Heart left ventricle (tissue), 16 donors: ENCODE measurements at places on chromosomes 13 and 19. TPM values are rescaled to one million over a fixed set of nuclear protein-coding genes. Genes with fewer than 3 reads are reported as not detected.
A peak's percentile ranks its signal among the peaks of the same experiment; 100 is the strongest.

GRCh38 chr19:19361075-19361594 is 40.5 kb downstream of the MAU2 start:
- no peaks in the 10 kb centered on the region for H3K27me3 ChIP-seq
- H3K4me3 ChIP-seq, result no peak overlapping the region
- peaks cover 16% of the 10 kb centered on the region for H3K36me3 ChIP-seq
- peaks cover 16% of the 10 kb centered on the region for H3K4me1 ChIP-seq

- no peaks in the 10 kb centered on the region for H3K4me1 ChIP-seq
- no peak overlapping the region for H3K27ac ChIP-seq
- H3K4me3 ChIP-seq, result no peak overlapping the region
- no peak for DNase-seq
- H3K27me3 ChIP-seq, result peaks cover 13% of the 10 kb centered on the region
Observed at GRCh38 chr19:8084152-8084551, 31.6 kb downstream of the CCL25 start.

DNA sequence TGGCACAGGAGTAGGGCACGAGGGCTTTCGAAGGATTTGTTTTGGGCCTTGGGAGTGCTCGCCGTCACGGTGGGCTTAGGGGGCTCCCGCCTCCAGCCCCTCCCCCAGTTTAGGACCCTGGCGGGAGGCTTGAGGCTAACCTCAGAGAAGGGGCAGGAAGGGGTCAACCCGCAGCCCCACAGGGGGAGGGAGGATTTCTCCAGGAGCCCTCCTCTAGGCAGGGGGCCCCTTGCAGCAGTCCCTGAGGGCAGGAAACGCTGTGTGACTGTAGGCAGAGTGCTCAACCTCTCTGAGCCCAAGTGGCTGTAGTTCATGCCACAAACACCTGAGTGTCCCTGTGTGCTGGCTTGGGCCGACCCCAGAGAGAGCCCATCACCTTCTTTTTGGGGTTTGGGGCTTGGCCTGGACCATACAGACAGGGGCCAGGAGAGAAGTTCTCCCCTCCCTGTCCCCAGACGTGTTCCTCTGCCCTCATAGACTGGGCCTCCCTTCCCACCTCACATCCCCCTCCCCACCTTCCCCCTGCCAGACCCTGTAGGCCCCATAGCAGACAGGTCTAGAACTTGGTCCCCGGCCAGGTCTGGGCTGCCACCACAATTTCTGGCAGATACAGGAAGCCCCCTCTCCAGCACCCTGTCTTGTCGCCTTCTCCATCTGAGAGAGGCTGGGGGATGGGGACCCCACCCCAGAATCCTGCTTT is 8.1 kb downstream of the ISYNA1 start:
- peaks cover 72% of the 10 kb centered on the region for H3K4me1 ChIP-seq
- H3K4me3 ChIP-seq, result peak overlapping the region; percentile 58
- peak overlapping the region; percentile 68 for H3K27ac ChIP-seq
- no peak for DNase-seq

GRCh38 chr13:33134213-33134612 is 118.0 kb downstream of the KL start:
- H3K27me3 ChIP-seq, result no peaks in the 10 kb centered on the region
- H3K27ac ChIP-seq, result no peak overlapping the region
- DNase-seq, result no peak
- peaks cover 30% of the 10 kb centered on the region for H3K4me1 ChIP-seq

DNA sequence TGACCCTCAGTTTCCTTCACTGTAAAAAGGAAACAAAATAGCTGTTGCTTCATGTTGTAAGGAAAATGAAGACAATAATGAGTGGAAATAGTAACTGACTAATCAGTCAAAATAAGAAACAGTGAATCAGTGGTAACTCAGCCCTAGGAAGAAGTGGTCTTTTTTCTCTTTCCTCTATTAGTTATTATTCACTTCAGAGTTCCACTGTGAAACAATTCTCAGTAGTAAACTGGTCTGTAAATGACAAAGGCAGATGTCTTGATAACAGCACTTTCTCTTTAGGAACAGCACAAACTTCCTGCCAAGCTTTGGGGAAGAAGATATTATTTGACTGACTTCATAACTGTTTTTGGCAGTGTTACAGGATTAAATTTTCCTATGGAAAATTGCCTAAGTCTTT is 600.5 kb upstream of the KLHL1 start:
- no peak overlapping the region for H3K27ac ChIP-seq
- H3K36me3 ChIP-seq, result no peaks in the 10 kb centered on the region
- no peaks in the 10 kb centered on the region for H3K27me3 ChIP-seq
- DNase-seq, result no peak

GRCh38 chr13:71677124-71677523 is 189.9 kb downstream of the DACH1 start:
- H3K36me3 ChIP-seq, result no peaks in the 10 kb centered on the region
- no peaks in the 10 kb centered on the region for H3K4me1 ChIP-seq
- no peak overlapping the region for H3K4me3 ChIP-seq
- DNase-seq, result no peak
- no peaks in the 10 kb centered on the region for H3K27me3 ChIP-seq

DNA sequence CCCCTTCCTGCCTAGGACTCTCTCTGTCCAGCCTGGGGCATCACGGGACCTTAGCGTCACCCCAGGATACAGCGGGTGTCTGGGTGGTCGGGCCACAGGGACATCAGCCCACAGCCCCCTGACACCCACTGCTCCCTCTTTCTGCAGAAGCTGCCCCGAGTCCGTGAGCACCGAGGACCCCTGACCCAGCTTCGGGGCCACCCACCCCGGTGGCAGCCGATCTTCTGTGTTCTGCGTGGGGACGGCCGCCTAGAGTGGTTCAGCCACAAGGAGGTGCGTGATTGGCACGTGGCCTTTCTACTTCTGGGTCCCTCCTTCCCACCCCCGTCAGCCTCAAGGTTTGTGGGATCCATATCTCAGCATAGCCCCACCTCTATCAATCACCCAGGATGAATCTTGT is 20.7 kb downstream of the PGLS start:
- no peaks in the 10 kb centered on the region for H3K4me1 ChIP-seq
- no peak for DNase-seq
- no peak overlapping the region for H3K27ac ChIP-seq
- H3K27me3 ChIP-seq, result no peaks in the 10 kb centered on the region
- no peak overlapping the region for H3K4me3 ChIP-seq

DNA sequence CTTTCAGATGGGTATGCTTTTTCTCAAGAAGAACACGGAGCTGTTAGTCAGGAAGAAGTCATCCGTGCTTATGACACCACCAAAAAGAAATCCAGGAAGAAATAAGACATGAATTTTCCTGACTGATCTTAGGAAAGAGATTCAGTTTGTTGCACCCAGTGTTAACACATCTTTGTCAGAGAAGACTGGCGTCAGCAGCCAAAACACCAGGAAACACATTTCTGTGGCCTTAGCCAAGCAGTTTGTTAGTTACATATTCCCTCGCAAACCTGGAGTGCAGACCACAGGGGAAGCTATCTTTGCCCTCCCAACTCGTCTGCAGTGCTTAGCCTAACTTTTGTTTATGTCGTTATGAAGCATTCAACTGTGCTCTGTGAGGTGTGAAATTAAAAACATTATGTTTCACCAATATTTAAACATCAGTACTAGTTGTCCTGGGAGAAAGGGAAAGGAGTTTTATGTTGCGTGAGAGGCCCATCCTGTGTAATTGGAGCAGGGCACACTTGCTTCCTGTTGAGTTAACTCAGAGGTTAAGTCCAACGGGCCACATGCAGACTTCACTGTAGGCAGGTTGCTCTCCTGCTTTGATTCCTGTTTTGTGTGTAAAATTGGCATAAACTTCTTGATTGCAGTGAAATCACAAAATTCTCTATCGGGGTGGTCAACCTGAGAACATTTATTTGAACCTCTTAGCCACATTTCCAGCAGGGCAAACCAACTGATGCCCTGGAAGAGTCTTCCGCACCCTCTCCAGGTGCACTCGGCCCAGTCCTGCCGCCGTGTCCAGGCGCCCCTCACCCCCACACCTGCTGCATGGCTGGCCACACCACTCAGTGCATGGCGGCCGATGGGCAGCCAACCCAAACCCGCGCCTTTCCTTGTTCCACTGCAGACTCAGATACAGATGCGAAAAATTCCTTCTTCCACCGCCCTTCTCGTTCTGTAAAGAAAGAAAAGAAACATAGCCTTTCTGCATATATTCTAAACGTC is 31.6 kb downstream of the SHISA2 start:
- H3K4me3 ChIP-seq, result no peak overlapping the region
- H3K27me3 ChIP-seq, result no peaks in the 10 kb centered on the region
- H3K36me3 ChIP-seq, result no peaks in the 10 kb centered on the region
- DNase-seq, result no peak
- no peaks in the 10 kb centered on the region for H3K4me1 ChIP-seq
- H3K27ac ChIP-seq, result no peak overlapping the region

- H3K27me3 ChIP-seq, result no peaks in the 10 kb centered on the region
- no peak for DNase-seq
- no peaks in the 10 kb centered on the region for H3K36me3 ChIP-seq
Observed at GRCh38 chr13:67367399-67367798, 137.3 kb upstream of the PCDH9 start.

DNA sequence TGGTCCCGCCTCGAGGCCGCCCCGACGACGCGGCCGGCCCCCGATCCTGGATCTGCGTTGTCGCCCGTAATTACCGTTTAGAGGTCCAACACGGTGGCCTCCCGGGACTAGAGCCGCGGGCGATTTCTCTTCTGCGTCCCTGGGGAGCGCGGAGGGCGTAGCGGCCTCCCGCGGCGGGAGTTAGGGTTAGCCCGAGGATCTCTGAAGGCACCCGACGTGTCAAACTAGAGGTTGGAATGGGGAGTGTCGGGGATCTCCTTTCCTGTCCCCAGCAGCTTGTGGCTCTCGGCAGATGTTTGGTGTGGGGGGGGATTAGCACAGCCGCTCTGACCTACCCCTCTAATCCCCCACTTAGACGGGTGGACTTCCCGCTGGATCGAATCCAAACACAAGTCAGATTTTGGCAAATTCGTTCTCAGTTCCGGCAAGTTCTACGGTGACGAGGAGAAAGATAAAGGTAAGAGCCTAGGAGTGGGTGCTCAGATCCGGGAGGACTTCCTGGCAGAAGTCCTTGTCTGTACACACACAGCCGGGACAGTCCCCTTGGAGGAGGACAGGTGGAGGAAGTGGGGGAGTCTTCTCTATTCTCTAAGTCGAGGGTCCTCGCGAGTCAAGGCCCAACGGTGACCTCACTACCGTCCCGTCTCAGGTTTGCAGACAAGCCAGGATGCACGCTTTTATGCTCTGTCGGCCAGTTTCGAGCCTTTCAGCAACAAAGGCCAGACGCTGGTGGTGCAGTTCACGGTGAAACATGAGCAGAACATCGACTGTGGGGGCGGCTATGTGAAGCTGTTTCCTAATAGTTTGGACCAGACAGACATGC is 581 bp downstream of the CALR start:
- no peaks in the 10 kb centered on the region for H3K27me3 ChIP-seq
- peaks cover 35% of the 10 kb centered on the region for H3K4me1 ChIP-seq
- H3K36me3 ChIP-seq, result peaks cover 43% of the 10 kb centered on the region
- peak overlapping the region; percentile 95 for H3K4me3 ChIP-seq
- H3K27ac ChIP-seq, result peak overlapping the region; percentile 90

GRCh38 chr19:5850189-5850588 is 1.1 kb downstream of the FUT3 start:
- H3K27ac ChIP-seq, result no peak overlapping the region
- H3K27me3 ChIP-seq, result no peaks in the 10 kb centered on the region
- H3K36me3 ChIP-seq, result no peaks in the 10 kb centered on the region
- H3K4me3 ChIP-seq, result no peak overlapping the region
- H3K4me1 ChIP-seq, result no peaks in the 10 kb centered on the region

GRCh38 chr13:31937436-31937835 is 94.1 kb upstream of the FRY start:
- no peak overlapping the region for H3K27ac ChIP-seq
- H3K4me1 ChIP-seq, result no peaks in the 10 kb centered on the region
- H3K4me3 ChIP-seq, result no peak overlapping the region
- no peak for DNase-seq
- H3K27me3 ChIP-seq, result no peaks in the 10 kb centered on the region

- no peak for DNase-seq
- no peak overlapping the region for H3K27ac ChIP-seq
- H3K4me3 ChIP-seq, result no peak overlapping the region
- H3K4me1 ChIP-seq, result peaks cover 10% of the 10 kb centered on the region
- H3K27me3 ChIP-seq, result peaks cover 14% of the 10 kb centered on the region
Observed at GRCh38 chr19:41945135-41945766, 13.9 kb downstream of the RABAC1 start.

DNA sequence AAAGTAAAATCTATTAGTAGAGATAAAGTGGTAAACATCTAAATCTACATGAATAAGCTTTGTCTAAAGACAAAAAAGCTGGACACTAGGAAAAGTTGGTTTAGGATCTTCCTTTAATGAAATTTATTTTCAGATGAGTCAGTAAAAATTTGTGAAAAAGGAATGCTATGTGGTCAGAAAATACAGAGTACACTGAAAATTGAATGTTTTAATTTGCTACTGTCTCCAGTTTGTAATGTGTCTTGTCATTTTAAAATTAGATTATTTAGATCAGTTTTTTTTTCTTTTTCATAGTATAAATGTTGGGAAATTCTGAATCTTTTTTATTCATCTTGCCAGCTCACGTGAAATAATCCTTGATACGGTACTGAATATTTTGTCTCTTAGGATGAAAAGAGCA is 56.9 kb downstream of the SLITRK6 start:
- H3K4me1 ChIP-seq, result no peaks in the 10 kb centered on the region
- H3K27ac ChIP-seq, result no peak overlapping the region
- no peak overlapping the region for H3K4me3 ChIP-seq
- no peaks in the 10 kb centered on the region for H3K36me3 ChIP-seq
- H3K27me3 ChIP-seq, result no peaks in the 10 kb centered on the region

DNA sequence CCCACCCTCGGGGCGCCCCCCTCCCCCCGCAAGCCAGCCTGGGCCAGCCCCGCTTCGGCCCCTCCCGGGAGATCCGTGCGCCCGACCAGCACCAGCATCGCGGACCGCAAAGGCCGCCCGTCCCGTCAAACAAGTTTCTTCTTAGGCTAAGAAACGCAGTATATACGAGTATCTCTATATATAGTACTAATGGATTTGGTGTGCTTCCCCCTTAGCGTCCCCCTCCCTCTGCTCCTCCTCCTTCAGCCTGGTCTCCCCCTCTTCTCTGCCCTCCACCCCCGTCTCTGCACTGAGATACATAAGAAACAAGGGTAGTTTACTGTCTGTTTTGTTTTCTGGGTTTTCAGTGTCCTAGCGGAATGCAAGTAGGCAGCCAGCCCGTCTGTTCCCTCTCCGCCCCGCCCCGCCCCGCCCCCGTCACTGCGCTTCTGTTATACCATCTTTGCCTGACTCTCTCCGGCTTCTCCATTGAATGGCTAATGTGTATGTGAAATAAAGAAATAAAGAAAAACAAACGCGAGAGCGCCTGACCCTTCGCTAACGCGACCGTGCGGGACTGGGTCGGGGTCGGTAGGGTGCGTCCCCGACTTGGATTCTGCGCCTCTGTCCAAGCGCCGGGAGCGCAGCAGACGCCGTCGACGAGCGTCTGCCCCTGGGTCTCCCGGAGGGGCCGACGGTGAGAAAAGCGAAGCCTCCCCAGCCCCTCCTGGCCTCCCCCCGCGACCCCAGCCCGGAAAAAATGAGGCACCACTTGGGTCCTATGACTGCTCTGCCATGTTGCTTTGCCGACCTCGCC is 4.2 kb downstream of the LYL1 start:
- H3K36me3 ChIP-seq, result no peaks in the 10 kb centered on the region
- peaks cover 71% of the 10 kb centered on the region for H3K4me1 ChIP-seq

- no peaks in the 10 kb centered on the region for H3K27me3 ChIP-seq
- H3K4me3 ChIP-seq, result peak overlapping the region; percentile 64
- no peak for DNase-seq
- H3K27ac ChIP-seq, result peak overlapping the region; percentile 79
Observed at GRCh38 chr19:10118960-10119359, 739 bp downstream of the EIF3G start.

The MBD3 gene
- 39.5 TPM for total RNA-seq

The EXOC3L2 gene
- 0.32 TPM for total RNA-seq

The ZBTB32 gene
- total RNA-seq, result not detected

The KLK8 gene
- not detected for total RNA-seq

The NDFIP2 gene
- total RNA-seq, result 23.3 TPM

The HAUS8 gene
- 2.1 TPM for total RNA-seq

The INAFM1 gene
- total RNA-seq, result 14.0 TPM

The UNC13A gene
- 0.16 TPM for total RNA-seq

The TNFAIP8L1 gene
- total RNA-seq, result 15.1 TPM
